ENCODE measurements at places on chromosomes 5 and 9.

DNA sequence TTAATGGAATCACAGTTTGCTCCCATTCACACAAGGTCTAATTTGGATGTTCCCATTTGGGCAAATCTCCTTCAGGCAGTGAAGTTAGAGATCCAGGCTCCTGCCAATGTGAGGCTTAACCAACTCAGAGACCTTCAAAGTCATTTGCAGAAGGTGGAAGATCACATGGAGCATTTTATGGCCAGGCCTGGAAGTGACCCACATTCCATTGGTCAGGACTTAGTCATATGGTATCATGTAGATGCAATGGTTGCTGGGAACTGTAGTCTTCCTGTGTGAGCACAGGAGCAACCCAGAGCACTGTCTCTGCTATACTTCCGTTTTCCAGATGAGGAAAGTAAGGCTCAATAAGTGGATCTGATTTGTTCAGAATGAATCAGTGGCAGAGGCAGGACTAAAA lies 292.7 kb upstream of the SMARCA2 start:
- DNase-seq = no peak

DNA sequence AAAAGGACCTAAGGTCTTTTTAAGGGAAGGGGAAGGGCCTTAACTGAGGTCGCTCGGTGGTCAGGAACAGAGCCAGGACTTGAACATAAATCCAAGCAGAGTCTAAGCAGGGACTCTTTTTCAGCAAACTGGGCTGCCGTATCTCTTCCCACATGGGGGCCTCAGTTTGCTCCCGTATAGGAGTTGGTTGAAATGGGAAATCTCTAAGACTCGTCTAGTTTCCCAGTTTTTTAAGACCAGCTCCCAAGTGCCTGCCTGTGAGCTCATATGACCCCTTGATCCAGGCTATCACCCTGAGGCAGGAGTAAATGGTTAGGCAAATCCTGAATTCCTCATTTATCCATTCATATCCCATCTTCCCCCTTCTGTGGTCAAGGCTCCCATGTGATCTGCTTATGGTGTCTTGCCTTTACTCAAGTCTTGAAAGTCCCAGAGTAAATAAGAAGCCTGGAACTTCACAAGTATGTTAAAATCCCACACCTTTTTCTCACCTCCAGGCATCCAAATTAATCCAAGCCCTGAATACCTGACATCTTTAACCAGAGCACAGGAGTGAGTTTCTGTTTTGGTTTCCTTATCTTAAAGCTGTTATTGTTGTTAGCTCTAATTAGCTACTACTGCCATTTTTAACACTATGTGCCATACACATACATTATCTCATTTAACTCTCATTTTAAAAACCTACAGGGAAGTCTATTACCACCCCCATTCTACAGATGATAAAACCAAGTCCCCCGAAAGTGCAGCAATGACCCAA lies 3.0 kb downstream of the ARSI start:
- peak; percentile 62 for DNase-seq

DNA sequence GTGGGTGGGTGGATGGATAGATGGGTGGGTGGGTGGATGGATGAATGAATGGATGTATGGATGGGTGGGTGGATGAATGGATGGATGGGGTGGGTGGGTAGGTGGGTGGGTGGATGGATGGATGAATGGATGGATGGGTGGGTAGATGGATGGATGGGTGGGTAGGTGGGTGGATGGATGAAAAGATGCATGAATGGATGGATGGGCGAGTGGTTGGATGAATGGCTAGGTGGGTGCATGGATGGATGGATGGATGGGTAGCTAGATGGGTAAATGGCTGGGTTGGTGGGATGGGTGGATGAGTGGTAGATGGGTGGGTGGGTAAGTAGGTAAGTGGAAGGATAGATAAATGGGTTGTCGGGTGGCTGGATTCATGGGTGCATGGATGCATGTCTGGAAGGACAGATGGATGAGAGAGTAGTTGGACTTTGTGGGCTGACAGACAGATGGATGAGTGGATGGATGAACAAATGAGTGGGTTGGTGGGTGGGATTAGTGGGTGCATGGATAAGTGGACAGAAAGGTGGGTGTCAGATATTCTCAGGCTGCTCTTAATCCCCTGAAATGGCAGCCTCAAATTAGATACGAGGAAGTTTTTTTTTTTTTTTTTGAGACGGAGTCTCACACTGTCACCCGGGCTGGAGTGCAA lies 100.8 kb upstream of the SARDH start:
- no peak for DNase-seq

DNA sequence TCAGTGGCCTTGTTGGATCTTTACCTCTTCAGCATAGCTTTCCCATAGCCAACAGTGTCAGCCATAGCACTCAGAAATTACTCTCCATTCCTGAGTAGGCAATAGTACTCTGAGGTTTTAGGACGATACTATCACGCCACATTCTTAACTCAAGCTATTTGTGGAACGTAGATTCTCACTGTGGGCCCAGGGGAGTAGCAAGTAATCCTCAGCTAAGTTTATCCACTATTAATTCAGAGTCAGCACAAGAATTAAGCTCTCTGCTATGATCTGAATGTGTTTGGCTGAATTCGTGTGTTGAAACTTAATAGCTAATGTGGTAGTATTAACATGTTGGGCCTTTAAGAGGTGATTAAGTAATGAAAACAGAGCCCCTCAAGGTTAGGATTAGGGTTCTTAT lies 858.8 kb upstream of the NUDT12 start:
- no peak for DNase-seq

GRCh38 chr9:89951675-89952074 lies 346.9 kb downstream of the GADD45G start:
- DNase-seq = no peak

DNA sequence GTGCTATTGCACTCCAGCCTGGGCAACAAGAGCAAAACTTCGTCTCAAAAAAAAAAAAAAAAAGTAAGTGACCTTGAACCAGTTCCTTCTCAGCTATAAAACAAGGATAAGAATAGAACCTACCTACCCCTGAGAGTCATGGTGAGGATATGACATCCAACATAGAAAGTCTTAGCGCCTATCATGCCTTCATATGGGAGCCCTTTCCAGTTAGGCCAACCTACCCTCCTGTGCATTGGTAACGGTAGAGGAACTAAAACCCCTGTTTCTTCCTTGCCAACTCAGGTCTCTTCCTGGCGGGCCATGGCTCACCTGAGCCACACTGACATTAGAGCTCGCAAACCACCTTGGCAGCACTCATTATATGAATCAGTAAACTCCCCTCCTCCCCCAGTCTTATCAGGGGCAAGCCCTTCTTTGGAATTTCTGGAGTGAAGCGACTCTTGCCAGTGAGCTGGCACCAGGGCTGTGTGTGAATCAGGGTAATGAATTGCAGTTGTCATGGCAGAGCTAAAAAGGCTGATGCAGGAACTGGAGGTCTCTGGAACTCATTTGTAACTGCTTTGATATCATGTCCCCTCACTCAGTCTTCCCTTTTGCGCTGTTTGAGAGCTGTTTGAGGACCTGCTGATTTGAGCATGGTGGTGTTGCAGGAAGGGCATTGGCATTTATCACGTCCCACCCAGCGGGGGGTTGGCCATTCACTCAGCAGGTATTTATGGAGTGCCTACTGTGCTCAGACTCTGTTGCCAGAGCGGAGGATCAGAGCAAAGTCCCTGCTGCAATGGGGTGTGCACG lies 10.3 kb downstream of the WWC1 start:
- DNase-seq = no peak

DNA sequence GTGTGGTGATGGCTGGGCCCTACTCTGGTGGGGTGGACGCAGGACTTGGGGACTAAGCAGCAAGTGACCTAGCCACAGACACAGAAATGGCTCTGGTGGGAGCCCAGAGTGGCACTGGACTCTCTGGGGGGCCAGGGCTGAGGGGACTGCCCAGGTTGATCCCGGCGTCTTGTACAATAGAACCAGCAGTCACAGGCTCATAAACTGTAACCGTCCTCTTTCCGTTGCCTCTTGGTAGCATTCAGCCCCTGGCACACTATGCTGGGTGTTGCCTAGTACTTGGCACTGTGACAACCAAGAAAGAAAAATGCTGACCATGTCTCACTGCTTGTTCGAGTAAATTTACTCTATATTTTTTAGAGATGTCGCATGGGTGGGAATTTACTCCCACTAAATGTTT lies 80.5 kb downstream of the DAB2IP start:
- DNase-seq = no peak

GRCh38 chr9:91770229-91770628 lies 179.8 kb downstream of the ROR2 start:
- DNase-seq = no peak

- no peak for DNase-seq
Observed at GRCh38 chr5:117266280-117266679, 691.7 kb upstream of the SEMA6A start.

GRCh38 chr5:30930736-30931135 lies 262.8 kb upstream of the CDH6 start:
- no peak for DNase-seq

DNA sequence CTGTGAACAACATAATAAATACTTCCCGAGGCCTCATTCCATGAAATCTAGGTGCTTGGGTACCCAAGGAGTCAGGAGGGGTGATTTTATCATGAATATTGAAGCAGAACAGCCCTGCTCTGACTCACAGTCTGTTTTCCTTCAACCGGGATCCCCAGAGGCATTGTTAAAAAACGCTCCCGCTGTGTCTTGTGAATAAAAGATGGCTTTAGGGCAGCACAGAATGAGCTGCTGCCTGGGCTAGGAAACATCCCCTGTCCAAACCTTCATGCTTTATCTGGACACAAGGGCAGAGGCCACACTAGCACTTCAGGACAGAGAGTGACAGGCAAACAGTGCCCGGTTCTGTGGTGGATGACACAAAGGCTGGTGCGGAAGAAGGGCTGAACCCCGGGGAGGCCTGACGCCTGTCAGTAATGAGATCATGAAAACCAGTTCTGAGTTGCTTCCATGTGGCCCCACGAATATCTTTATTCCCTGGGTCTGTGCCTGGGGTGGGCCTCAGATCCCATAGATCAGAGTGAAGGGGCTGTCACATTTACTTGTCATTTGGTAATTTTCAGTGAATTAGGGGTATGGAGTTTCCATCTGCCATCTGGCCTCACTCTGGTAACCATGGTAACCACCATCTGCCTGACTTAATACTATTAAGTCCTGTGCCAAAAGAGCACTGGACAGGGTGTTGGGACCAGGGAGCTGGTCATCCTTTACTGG lies 2.6 kb downstream of the IGFBPL1 start:
- DNase-seq = no peak

- no peak for DNase-seq
Observed at GRCh38 chr5:134659456-134659855, 10.9 kb downstream of the SEC24A start.
